ENCODE measurements at places on chromosomes 2 and 18.

GRCh38 chr2:203603456-203604389, 68.6 kb upstream of the RAPH1 start:
- DNase-seq: no peak

- no peak for DNase-seq
Observed at GRCh38 chr2:136386046-136386445, 268.1 kb upstream of the CXCR4 start.

GRCh38 chr18:9106094-9106493, 3.6 kb downstream of the NDUFV2 start:
- DNase-seq: no peak

- no peak for DNase-seq
Observed at GRCh38 chr2:177662895-177663294, 270.3 kb downstream of the AGPS start.

- no peak for DNase-seq
Observed at GRCh38 chr18:34492652-34493051, 217.4 kb upstream of the DTNA start.

- no peak for DNase-seq
Observed at GRCh38 chr2:179050755-179051154, 818 bp upstream of the CCDC141 start.

- DNase-seq: no peak
Observed at GRCh38 chr2:79178076-79178674, 18.6 kb upstream of the REG3A start.

All from activated naive CD4-positive, alpha-beta T cell (primary cell).